ENCODE measurements at places on chromosomes 5 and 9.

- no peak for DNase-seq
Measured at GRCh38 chr9:11946531-11946930, 746.7 kb upstream of the TYRP1 start.

DNA sequence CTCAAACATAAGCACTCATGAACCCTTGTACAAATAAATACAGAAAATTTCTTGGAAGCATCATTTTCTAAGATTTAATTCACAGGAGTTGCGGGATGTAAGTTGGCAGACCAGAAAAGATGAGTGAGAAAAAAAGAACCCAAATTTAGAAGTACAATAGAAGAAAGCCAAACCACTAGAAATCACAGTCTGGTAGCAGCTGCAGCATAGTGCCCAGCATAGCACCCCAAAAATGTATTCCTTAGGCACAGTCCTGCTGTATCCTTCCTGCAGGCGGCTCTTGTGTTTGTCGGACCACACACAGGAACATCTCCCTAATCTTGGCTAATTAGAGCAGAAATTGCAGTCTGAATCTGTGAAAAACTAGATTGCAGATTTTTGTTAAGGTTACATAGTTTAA, 208.5 kb upstream of the TRPM3 start:
- DNase-seq: no peak

DNA sequence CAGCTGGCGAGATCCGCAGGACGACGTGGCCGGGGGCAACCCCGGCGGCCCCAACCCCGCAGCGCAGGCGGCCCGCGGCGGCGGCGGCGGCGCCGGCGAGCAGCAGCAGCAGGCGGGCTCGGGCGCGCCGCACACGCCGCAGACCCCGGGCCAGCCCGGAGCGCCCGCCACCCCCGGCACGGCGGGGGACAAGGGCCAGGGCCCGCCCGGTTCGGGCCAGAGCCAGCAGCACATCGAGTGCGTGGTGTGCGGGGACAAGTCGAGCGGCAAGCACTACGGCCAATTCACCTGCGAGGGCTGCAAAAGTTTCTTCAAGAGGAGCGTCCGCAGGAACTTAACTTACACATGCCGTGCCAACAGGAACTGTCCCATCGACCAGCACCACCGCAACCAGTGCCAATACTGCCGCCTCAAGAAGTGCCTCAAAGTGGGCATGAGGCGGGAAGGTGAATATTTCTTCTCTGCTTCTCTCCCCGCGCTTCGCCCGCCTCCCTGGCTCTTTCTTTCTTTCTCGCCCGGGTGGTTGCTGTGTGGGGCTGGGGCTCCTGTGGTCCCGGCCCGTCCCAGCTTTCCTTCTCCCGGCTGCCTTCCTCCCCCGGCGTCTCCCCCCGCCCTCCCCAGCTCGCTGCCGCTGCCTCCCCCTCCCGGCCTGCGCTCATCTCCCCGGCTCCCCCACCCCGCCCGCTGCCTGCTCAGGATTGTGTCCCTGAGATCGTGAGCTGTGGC, 2.2 kb downstream of the NR2F1 start:
- DNase-seq: no peak

- no peak for DNase-seq
Measured at GRCh38 chr5:15544039-15544438, 44.1 kb downstream of the FBXL7 start.

- no peak for DNase-seq
Measured at GRCh38 chr9:134378901-134379338, 52.7 kb downstream of the RXRA start.

DNA sequence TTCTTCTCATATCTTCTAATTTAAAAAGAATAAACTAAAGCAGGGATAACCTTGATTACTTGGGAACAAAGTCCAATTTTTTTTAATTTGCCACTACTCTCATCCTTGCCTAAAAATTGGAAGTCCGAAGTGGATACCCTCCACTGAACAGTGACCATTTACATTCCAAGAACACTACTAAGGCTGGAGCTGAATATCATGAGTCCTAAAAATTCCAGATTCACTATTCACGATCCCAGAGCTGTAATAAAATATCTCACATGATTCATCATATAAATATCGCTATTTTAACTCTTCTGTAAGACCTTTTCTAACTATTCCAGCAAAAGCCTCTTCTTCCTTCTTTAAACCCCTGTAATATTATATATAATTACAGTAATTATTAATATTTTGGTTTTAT, 57.4 kb downstream of the ATPSCKMT start:
- DNase-seq: no peak

DNA sequence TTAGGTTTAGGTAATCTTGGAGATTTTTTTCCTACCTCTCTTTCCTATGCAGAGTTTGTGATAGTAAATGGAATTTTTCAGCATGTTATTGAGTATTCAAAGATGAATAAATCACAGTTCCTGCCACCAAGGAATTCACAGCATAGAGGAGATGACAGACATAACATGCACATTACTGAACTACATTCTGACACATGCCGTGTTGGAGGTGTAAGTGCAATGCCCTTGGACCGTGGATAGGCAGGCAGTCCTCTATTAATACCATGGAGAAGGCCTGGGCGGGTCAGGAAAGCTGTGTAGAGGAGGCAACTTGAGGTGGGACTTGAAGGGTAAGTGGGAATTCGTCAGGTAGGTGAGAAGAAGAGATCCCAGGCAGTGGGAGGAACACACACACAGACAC, 43.9 kb downstream of the MCCC2 start:
- no peak for DNase-seq

- no peak for DNase-seq
Measured at GRCh38 chr5:14414007-14414406, 167.6 kb upstream of the OTULINL start.

GRCh38 chr5:166746506-166746905, 1544.9 kb upstream of the WWC1 start:
- no peak for DNase-seq

DNA sequence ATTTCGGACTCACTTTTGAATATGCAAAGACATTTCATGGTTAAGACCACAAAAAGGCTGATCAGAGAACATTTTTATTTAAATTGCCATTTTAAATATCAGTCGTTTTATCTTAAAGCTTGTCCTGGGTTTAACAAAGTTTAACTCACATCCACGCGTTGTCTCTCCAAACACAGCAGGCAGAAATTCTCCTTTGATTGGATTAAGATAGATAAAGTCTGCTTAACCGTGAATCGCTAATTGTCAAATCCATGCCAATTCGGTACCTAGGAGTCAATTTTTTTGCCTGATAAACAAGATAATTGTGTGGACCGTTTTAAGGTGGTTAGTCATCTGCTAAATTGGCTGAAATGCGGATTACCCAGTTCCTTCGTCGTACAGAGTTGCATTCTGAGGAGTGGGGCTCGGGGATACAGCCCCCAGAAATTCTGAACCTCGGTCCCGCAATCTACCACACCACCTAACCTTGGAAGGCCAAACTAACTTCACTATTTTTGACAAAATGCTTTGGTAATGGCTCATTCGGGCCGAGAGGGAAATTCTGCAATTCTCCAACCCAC, 665 bp upstream of the BTF3 start:
- no peak for DNase-seq

DNA sequence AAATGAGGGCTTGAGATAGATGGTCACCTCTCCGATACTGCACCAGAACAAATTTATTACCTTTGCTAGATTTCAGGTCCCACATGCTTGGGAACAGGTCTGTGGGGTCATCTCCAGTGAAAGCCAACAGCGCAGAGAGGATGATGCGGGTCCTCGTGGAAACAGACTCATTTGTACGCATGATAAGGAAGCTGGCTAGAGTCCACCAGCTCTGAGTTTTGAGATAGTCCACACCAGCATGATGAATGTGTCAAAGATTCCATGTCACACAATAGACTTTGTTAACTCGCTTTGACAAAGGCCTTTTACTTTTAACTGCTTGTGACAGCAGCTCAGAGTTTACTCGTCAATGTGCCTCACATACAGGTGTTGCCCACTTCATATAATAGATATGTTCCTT, 105.4 kb upstream of the TBCA start:
- DNase-seq: no peak

GRCh38 chr9:114278881-114279570, 43.9 kb upstream of the ORM1 start:
- DNase-seq: no peak

- DNase-seq: no peak
Measured at GRCh38 chr9:137339045-137339907, 37.2 kb upstream of the NRARP start.

- DNase-seq: no peak
Measured at GRCh38 chr9:108783326-108783725, 72.5 kb downstream of the ACTL7B start.
